ENCODE measurements at places on chromosomes 6 and 20. TPM values are rescaled to one million over a fixed set of nuclear protein-coding genes. Genes with fewer than 3 reads are reported as not detected.

The FAM83C gene
- total RNA-seq, result not detected

The CRISP3 gene
- not detected for total RNA-seq

DNA sequence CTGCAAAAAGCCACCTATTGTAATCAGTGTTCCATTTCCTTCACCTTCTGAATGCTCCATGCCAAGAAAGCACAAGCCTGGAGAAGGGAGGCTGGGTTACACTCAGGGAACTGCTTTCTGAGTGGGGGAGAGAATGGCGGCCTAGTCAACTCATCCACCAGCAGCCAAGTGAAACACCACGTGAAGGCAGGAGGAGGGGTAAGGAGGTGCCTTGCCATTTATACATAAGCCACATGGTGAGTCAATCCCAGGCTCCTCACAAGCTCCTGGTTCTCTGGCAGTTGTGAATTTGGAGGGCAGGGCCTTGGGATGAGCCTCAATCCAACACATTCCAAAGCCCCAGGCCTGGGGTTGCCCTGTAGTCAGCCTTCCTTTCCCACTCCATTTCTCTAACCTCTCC, 149.4 kb downstream of the CD24 start:
- DNase-seq, result peak; percentile 95

The XRN2 gene
- 135 TPM for total RNA-seq

DNA sequence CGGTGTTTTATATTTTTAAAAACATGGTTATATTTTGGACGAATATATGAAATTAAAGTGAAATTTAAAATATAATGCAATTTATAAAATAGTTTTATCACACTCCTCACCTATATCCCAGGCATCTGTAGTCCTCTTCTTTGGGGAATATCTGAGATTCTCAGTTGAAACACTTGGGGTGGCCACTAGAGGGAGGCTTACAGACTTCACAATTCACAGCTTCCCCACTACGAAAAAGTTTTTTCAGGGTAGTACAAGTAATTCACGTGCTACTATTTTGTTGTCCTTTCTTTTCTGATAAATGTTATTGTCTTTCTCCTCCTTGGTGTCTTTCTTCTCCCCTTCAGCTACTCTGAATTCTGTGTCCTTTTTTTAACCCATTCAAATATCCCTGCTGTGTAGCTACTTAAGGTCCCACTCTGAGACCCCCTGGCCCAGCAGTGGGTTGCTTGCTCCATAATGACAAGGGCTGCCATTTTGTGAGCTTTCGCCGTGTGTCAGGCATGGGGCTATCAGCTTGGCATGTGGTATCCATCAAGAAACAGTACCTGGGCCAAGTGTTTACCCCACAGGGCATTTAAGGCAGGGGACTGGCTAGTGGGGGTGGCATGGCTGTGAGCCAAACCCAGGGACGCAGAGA, 43.6 kb upstream of the PHACTR3 start:
- peak; percentile 3 for DNase-seq

The MANEA gene
- total RNA-seq, result 16.3 TPM

DNA sequence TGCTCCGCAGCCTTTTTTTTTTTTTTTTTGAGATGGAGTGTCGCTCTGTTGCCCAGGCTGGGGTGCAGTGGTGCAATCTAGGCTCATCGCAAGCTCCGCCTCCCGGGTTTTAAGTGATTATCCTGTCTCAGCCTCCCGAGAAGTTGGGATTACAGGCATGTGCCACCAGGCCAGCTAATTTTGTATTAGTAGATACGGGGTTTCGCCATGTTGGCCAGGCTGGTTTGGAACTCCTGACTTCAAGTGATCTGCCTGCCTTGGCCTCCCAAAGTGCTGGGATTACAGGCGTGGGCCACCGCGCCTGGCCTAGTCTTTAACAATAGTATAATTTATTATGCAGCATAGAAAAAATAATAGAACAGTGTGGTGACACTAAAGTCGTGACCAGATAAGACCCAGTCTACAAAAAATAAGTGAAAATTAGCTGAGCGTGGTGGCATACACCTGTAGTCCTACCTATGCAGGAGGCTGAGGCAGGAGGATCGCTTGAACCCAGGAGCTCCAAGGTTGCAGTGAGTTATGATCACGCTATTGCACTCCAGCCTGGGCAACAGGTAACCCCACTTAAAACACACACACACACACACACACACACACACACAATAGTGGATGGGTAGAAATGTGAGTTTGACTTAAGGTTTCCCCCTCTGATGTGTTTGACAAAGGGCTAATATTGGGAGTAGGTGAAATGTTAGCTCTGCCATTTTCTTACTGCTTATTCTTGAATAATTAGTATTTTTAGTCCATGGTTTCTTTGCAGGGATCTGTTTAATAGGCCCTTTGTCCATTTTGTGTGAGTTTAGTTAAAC, 6.5 kb downstream of the PIM1 start:
- DNase-seq, result no peak

DNA sequence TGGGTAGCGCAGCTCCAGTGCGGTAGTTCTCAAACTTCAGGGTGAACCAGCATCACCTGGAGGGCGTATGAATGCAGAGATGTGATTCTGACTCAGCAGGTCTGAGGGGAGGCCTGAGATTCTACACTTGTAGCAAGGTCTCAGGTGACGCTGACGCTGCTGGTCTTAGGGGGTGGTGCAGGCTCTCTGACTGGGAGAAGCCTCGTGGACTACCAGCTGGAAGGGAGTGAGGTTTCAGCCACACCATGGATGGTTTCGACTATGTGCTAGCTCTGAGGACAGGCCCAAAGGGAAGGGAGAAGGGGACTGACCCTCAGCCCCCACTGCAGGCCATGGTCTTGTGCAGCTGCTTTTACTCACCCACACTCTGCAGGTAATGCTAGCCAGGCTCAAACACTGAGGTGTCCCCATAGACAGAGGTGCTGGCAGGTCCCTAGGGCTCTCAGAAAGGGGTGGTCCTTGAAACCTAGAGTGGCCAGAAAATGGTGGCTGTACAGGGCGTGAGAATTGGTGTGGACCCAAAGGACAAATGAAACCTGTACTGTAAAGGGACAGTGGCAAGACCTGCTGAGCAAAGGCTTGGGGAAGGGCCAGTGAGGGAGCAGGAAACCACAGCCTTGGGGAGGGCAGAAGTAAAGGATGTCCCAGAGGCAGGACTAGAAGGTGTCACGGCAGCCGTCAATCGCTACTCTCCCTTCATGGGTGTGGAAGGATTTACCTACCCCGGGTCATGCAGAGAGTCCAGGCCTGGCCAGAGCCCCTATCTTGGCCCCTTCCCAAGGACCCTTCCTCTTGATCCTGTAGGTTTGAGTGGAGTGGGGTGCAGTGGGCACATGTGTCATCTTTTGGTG, 52.7 kb downstream of the EBF4 start:
- no peak for DNase-seq

DNA sequence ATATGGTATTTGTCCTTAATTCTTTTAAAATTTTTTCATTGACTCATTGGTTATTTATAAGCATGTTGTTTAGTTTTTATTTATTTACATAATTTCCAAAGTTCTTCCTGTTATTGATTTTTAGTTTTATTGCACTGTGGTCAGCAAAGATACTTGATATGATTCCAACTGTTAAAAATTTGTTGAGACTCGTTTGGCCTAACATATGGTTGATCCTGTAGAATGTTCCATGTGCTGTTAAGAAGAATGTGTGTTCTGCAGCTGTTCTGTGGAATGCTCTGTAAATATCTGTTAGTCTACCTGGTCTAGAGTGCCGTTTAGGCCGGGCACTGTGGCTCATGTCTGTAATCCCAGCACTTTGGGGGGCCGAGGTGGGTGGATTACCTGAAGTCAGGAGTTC, 197.7 kb downstream of the CD109 start:
- no peak for DNase-seq

The TSPYL4 gene
- total RNA-seq, result 3.3 TPM

The SIM1 gene
- total RNA-seq, result 5.6 TPM

- peak; percentile 57 for DNase-seq
Observed at GRCh38 chr6:157985378-157986155, 3.9 kb downstream of the SYNJ2 start.

All from renal cortical epithelial cell (primary cell).